CD4-positive, CD25-positive, alpha-beta regulatory T cell (primary cell): ENCODE measurements at places on chromosomes 5 and 9. TPM values are rescaled to one million over a fixed set of nuclear protein-coding genes. Genes with fewer than 3 reads are reported as not detected.

The KIF20A gene
- total RNA-seq = 0.91 TPM

The FRMD3 gene
- total RNA-seq = 2.8 TPM

The RORB gene
- not detected for total RNA-seq

The KIF24 gene
- total RNA-seq = 0.25 TPM

- H3K36me3 ChIP-seq = no peaks in the 10 kb centered on the region
- no peak for DNase-seq
- H3K27ac ChIP-seq = no peak overlapping the region
- no peaks in the 10 kb centered on the region for H3K4me1 ChIP-seq
- no peak overlapping the region for H3K4me3 ChIP-seq
- H3K27me3 ChIP-seq = no peaks in the 10 kb centered on the region
These were observed 11.8 kb upstream of the SEMA5A start for GRCh38 chr5:9557696-9558095.

DNA sequence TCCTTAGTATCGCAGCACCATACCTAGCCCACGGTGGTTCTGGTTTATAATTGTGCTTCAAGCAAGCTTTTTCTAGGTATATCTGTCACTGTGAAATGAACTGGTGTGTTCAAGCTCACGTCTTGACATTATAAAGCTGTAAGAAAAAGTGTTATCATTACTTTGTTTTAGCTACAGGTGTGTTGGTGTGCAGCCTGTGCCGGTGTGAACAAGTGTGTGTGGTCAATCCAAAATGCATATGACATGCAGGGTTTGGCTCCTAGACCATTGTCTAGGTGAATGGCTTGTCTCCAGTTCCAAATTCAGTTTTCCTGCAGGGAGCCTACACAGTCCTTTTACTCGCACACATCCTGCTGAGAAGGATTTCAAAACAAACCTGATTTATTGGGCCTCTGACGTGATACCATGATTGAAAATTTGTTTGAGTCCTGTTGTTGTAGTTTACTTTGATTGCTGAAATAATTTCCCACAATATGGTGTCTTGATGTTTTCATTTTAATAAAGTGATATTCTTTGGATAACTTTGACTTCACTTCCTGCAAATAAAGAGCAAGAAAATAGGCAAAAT is 3.7 kb downstream of the LSM11 start:
- no peak for DNase-seq
- peaks cover 6% of the 10 kb centered on the region for H3K36me3 ChIP-seq
- no peaks in the 10 kb centered on the region for H3K27me3 ChIP-seq
- peaks cover 18% of the 10 kb centered on the region for H3K4me1 ChIP-seq
- no peak overlapping the region for H3K4me3 ChIP-seq

- no peaks in the 10 kb centered on the region for H3K36me3 ChIP-seq
- H3K27ac ChIP-seq = no peak overlapping the region
- no peak overlapping the region for H3K4me3 ChIP-seq
- DNase-seq = no peak
These were observed 39.3 kb downstream of the TTLL11 start for GRCh38 chr9:122053567-122054350.

- no peaks in the 10 kb centered on the region for H3K27me3 ChIP-seq
- peaks cover 5% of the 10 kb centered on the region for H3K4me1 ChIP-seq
- H3K4me3 ChIP-seq = no peak overlapping the region
These were observed 15.4 kb downstream of the FAM174A start for GRCh38 chr5:100550531-100551051.

DNA sequence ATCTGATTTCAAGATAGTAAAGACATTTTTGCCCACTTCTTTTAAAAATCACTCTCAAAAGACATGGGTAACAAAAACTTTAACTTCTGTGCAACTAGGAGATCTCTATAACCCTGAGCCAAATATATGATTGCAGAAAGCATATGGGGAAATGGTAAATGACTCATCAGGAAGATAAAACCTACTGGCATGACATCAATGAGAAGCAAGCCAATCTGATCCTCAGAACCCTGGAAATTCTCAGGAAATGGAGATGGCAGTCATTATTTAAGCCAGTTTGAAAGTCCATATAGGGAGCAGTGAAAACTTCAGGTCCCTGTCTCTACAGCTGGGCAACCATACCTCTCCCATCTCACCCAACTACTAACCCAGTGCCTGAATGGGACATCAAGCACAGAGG is 249.7 kb upstream of the NREP start:
- no peaks in the 10 kb centered on the region for H3K4me1 ChIP-seq
- H3K27ac ChIP-seq = no peak overlapping the region
- H3K27me3 ChIP-seq = no peaks in the 10 kb centered on the region

- no peaks in the 10 kb centered on the region for H3K36me3 ChIP-seq
- peaks cover 17% of the 10 kb centered on the region for H3K27me3 ChIP-seq
- peak; percentile 27 for DNase-seq
- no peak overlapping the region for H3K4me3 ChIP-seq
- peaks cover 13% of the 10 kb centered on the region for H3K4me1 ChIP-seq
These were observed 71.6 kb downstream of the CFAP90 start for GRCh38 chr5:7779019-7780005.

GRCh38 chr5:36152324-36153297 is 700 bp downstream of the SKP2 start:
- DNase-seq = peak; percentile 2
- H3K4me3 ChIP-seq = peak overlapping the region; percentile 98
- H3K27ac ChIP-seq = no peak overlapping the region
- no peaks in the 10 kb centered on the region for H3K27me3 ChIP-seq
- peaks cover 20% of the 10 kb centered on the region for H3K36me3 ChIP-seq

DNA sequence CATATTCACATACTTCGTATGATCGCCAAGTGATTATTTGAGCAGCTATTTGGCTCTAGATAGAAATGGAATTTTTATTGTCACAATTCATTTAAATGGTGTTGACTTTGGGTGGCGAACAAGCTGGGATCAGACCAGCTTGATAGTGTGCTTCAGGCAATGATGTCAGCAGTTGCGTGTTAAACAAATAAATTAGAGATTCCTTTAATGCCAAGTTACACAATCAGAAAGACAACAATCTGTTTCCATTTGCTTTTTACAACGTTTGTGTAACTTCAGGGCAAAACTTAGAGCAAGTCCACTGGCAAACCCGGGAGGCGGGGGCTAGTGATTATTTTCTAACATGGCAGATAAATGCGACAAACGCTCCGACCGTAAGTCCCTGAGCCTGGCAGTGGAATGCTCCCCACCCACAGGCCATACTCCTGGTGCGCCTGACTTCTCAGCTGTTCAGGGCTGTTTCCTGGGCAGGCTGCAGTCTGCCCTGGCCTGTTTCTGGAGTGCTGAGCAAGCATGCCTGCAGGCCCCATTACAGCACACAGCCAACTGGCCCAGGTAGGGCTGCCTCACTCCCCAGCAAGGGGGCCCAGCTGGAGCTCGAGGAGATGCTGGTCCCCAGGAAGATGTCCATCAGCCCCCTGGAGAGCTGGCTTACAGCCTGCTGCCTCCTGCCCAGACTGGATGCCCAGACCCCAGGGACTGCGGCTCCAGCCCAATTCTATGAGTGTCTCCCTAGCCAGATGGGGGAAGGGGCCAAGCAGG is 88.7 kb downstream of the BASP1 start:
- H3K27ac ChIP-seq = no peak overlapping the region
- H3K4me1 ChIP-seq = no peaks in the 10 kb centered on the region
- H3K27me3 ChIP-seq = no peaks in the 10 kb centered on the region
- H3K4me3 ChIP-seq = no peak overlapping the region
- no peaks in the 10 kb centered on the region for H3K36me3 ChIP-seq

- no peak for DNase-seq
- no peak overlapping the region for H3K27ac ChIP-seq
- no peaks in the 10 kb centered on the region for H3K27me3 ChIP-seq
- H3K36me3 ChIP-seq = no peaks in the 10 kb centered on the region
- H3K4me3 ChIP-seq = no peak overlapping the region
- no peaks in the 10 kb centered on the region for H3K4me1 ChIP-seq
These were observed 16.3 kb upstream of the PRR16 start for GRCh38 chr5:120447706-120448239.

DNA sequence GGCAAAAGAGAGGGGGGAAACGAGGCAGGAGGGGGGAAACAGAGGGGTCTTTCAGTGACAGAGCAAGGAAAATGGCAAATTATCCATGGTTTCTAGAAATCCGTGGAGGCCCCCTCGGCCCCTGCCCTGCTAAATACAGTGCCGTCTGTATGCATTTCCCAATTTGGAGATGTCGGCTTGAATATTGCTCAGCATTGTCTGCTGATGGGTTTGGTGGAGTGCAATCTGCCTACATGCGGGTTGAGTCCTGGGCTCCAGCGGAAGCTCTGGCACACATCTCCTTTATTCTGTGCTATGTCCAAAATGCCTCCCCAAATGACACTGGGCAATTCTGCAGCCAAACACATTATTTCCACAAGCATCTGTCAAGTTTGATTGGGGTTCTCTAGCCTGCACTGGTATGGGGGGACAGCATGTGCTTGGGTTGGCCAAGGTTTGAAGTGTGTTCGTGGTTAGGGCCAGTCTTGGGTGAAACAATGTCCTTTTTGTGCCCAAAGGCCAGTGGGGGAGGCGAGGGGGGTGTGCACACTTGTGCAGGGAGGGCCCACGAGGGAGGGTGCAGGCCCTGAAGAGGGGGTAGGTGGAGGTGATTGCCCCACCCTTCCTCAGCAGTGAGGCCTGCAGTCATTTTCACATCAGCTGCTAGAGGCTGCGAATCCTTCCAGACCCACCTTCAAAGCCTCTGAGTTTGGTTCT is 6.2 kb upstream of the NEUROG1 start:
- H3K27ac ChIP-seq = no peak overlapping the region
- no peaks in the 10 kb centered on the region for H3K36me3 ChIP-seq
- peaks cover 15% of the 10 kb centered on the region for H3K4me1 ChIP-seq
- DNase-seq = no peak
- H3K4me3 ChIP-seq = no peak overlapping the region
- H3K27me3 ChIP-seq = peaks cover 54% of the 10 kb centered on the region

GRCh38 chr5:92424785-92425426 is 1041.8 kb upstream of the ARRDC3 start:
- H3K27ac ChIP-seq = no peak overlapping the region
- DNase-seq = no peak
- H3K4me3 ChIP-seq = no peak overlapping the region
- H3K36me3 ChIP-seq = no peaks in the 10 kb centered on the region

DNA sequence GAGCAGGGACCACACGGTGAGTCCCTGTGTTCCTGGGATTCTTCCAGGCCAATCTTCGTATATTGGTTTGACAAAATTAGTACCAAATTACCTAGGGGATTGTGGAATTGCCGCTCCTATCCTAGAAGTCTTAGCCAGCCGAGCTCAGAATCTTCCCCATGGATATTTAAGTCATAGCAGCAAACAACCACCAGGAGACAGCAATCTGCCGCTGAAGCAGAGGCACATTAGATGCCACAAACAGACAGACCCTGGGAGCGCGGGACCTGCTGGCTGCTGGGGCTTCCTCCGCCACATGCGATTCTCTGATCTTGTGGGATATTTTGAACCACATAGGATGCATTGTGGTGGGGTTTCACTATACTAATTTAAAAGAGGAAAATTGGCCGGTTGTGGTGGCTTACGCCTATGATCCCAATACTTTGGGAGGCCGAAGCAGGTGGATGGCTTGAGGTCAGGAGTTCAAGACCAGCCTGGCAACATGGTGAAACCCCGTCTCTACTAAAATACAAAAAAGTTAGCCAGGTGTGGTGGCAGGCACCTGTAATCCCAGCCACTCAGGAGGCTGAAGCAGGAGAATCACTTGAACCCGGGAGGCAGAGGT is 31.7 kb upstream of the ZBTB43 start:
- H3K4me3 ChIP-seq = no peak overlapping the region
- no peaks in the 10 kb centered on the region for H3K36me3 ChIP-seq
- no peak overlapping the region for H3K27ac ChIP-seq

DNA sequence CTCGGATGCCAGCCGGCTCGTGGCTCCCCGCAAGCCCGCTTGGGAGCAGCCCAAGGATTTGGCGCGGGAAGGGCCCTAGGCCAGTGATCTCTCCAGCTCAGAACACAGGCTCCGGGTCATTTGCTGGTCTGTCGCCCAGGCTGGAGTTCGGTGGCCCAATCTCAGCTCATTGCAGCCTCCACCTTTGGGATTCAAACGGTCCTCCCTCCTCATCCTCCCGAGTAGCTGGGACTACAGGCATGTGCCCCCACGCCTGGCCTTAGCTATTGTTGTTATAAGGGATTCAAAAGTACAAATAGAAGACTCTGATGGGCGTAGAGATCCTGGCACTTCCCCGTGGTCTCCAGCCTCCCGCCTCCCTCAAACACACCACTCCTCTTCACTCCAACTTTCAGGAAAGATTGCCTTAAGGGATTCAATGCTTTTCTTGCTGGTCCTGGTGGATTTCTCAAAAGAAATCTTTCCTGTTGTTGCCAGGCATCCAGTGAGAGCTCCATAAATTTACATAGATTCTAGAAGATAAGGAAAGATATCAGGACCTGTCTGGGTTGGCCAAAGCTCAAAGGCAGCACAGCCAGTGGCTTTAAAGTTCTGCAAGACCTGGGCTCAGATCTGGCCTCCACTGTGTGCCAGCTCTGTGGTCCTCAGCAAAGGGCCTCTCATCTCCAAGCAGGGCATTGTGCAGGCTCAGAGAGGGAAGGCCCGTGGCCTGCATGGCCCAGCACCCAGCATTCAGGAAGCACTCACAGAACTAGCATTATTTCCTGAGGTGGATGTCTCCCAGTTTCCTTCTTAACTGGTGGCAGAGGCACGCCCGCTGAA is 1.0 kb downstream of the AIF1L start:
- no peak overlapping the region for H3K4me3 ChIP-seq
- peaks cover 11% of the 10 kb centered on the region for H3K27me3 ChIP-seq
- no peak for DNase-seq
- H3K4me1 ChIP-seq = peaks cover 5% of the 10 kb centered on the region
- no peak overlapping the region for H3K27ac ChIP-seq
- no peaks in the 10 kb centered on the region for H3K36me3 ChIP-seq

GRCh38 chr9:72169178-72169577 is 19.9 kb downstream of the GDA start:
- DNase-seq = no peak
- no peak overlapping the region for H3K27ac ChIP-seq
- H3K4me1 ChIP-seq = no peaks in the 10 kb centered on the region
- no peak overlapping the region for H3K4me3 ChIP-seq
- H3K36me3 ChIP-seq = no peaks in the 10 kb centered on the region
- H3K27me3 ChIP-seq = no peaks in the 10 kb centered on the region

DNA sequence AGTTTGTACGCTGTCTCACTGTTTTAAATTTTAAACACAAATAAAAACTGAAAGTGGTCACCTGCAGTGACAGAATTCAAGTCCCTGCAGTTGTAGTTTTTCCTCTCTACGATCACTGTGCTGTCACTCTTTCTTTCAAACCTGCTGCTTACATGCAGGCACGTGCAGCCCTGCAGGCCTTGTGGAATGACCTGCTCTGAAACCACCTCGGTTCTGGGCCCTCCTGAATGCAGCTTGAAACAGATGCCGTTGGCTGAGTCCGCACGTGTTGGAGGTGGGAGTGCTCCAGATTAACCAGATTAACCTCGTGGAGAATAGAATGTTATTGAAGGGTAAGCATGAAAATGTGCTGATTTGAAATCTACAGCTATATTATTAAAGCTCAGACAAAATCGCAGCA is 126.0 kb upstream of the ERCC6L2 start:
- H3K4me1 ChIP-seq = peaks cover 16% of the 10 kb centered on the region
- H3K4me3 ChIP-seq = no peak overlapping the region
- no peak for DNase-seq
- H3K27me3 ChIP-seq = no peaks in the 10 kb centered on the region
- H3K36me3 ChIP-seq = no peaks in the 10 kb centered on the region
- no peak overlapping the region for H3K27ac ChIP-seq

- H3K4me1 ChIP-seq = peaks cover 11% of the 10 kb centered on the region
- H3K27ac ChIP-seq = no peak overlapping the region
- H3K27me3 ChIP-seq = no peaks in the 10 kb centered on the region
- no peaks in the 10 kb centered on the region for H3K36me3 ChIP-seq
These were observed 520 bp downstream of the CCIN start for GRCh38 chr9:36169708-36170107.

GRCh38 chr9:131810351-131811170 is 70.7 kb upstream of the RAPGEF1 start:
- no peak overlapping the region for H3K27ac ChIP-seq
- H3K4me3 ChIP-seq = no peak overlapping the region
- no peak for DNase-seq
- no peaks in the 10 kb centered on the region for H3K27me3 ChIP-seq
- no peaks in the 10 kb centered on the region for H3K36me3 ChIP-seq
- H3K4me1 ChIP-seq = no peaks in the 10 kb centered on the region
